ENCODE measurements at places on chromosomes 16 and 17. TPM values are rescaled to one million over a fixed set of nuclear protein-coding genes. Genes with fewer than 3 reads are reported as not detected.

DNA sequence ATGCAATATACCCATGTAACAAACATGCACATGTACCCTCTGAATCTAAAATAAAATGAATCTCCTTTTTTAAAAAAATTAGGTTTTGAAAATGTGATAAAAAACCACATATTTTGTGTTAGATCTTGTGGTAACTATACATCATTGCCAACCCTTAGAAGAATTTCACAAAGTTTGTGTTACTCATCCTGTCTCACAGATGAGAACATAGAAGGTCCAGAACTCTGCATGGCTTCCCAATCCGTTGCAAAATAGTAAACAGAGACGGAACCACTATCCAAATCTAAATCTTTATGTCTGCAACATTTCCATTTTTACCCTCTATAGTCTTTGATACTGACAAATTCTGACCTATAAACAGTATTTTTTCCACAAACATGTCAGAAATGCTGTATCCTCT is 759.9 kb downstream of the KCNJ2 start:
- no peak overlapping the region for H3K4me3 ChIP-seq
- no peaks in the 10 kb centered on the region for H3K36me3 ChIP-seq
- peaks cover 19% of the 10 kb centered on the region for H3K4me1 ChIP-seq
- no peaks in the 10 kb centered on the region for H3K27me3 ChIP-seq

DNA sequence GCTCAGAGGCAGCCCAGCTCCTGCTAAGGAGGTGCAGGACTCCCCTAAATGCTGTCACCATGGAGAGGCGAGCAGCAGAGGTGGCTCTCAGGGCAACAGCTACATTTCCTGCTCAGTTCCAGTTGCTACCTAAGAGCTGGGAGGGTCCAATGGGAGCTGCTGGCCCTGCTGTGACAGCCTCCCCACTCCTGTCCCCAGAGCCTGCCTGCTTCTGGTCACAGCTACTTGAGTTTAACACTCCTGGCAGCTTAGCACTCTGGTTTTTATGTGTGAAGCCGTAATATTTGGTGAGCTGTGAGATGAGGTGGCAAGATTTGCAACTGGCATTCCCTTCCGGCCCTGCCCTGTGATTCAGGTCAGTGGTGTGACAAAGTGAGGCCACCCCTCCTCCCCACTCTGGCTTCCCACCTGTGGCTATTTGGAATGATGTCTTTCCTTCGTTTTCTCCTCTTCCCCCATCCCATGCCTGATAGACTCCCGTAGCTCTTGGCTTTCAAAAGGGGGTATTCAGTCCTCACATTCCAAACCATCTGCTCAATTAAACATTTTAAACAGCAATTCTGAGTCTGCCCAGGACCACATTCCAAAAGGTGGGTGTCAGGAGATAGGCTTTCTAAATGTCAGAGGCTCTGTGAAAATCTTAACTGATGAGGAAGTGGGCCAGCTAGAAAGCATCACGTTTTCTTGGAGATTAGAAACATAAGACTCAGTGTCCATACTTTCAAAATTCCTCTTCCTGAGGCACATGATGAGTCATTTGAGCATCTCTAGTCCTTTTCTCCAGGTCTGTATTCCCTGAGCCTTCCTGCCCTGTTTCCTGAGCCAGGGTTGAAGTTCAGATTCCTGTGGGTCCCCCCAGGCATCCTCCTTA is 42.6 kb upstream of the SKAP1 start:
- H3K4me3 ChIP-seq = no peak overlapping the region
- H3K4me1 ChIP-seq = no peaks in the 10 kb centered on the region

- DNase-seq = no peak
- H3K4me1 ChIP-seq = peaks cover 49% of the 10 kb centered on the region
- no peaks in the 10 kb centered on the region for H3K27me3 ChIP-seq
- no peak overlapping the region for H3K4me3 ChIP-seq
- peak overlapping the region; percentile 85 for H3K27ac ChIP-seq
- H3K36me3 ChIP-seq = peaks cover 9% of the 10 kb centered on the region
Measured at GRCh38 chr16:22357635-22357971, 16.8 kb downstream of the CDR2 start.

- peak overlapping the region; percentile 16 for H3K4me3 ChIP-seq
- no peak for DNase-seq
- peaks cover 13% of the 10 kb centered on the region for H3K4me1 ChIP-seq
- no peak overlapping the region for H3K27ac ChIP-seq
Measured at GRCh38 chr16:49277766-49278566, 3.7 kb downstream of the CBLN1 start.

The USP6 gene
- 0.15 TPM for total RNA-seq

Measured in chondrocyte (in vitro differentiated cells).